Hematopoietic multipotent progenitor cell treated with erythropoietin and hydrocortisone succinate and interleukin-3 and kit ligand, for 4 days (in vitro differentiated cells): ENCODE measurements at places on chromosomes 1 and 21.

DNA sequence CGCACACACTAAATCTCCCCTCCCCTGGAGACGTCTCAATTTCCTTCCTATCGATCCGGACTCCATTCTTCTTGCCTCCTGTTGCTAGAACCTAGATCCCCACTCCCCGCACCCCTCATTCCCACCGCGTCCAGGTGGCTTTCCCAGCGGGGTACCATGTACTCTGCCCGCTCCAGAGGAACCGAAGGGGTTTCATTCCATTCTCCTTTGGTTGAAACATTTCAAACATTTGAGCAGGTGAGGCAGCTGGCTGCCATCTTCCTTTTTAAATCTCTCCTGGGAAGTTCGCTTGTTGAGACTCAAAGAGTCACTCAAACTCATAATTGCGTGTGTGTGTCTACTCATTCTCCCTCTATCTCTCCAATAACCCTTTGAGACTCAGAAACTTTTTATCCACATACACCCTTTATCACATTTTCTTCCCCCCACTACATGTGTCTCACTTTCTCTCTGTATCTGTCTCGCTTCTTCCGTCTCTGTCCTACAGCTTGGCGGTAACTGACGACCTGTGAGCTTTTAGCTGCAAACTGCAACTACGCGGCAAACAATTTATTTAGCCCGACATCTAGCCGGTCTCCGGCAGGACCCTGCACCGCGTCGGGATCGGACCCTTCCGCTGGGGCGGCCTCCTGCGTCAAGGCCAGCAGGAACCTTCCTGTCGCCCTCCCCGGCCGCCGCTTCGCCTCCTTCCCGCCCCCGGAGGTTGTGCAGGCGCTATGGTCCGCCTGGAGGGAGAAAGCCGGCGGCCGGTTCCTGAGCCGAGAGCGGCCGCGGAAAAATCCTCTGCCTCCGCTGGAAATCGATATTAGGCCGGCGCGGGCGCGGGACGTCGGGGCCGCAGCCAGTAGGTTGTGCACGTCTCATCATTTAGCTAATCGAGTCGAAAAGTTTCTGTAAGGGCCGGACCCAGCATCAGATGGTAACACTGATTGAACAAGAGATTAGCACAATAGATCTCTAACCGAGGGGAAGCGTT is 3.0 kb upstream of the FOXD3 start:
- no peak for DNase-seq

DNA sequence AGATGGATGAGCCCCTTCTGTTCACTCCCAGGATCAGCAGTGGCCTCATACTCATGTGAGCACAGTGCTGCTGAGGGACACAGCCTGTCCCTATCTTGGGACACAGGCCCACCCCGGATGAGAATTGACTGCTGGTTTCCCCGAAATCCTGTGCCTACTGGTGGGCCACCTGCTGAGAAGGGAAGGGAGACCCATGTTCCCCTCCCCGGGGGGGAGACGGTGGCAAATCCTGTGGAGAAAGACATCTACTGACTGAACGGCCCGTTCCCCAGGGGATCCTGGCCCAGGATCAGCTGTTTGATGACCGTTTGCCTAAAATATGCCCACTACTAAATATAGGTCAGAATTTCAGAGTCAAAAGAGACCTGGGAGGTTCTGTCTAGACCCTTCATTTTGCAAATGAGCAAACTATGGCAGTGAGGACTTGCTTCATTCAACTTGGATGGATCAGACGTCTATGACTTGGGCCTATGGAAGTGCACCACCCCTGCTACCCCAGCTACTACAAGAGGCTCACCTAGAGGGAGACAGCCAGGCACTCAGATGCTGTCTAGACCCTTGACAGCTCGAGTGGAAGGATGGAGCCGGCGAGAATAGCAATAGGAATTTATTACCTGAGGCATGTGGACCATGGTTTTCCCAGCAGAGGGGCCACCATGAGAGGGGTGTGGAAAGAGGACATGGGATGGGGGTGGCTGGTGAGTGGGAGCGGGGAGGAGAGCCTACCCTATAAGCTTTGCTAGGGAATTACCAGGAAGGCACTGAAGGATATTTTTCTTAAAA is 15.6 kb upstream of the THEMIS2 start:
- DNase-seq = no peak

GRCh38 chr1:54559111-54559548 is 11.1 kb downstream of the ACOT11 start:
- DNase-seq = no peak

- DNase-seq = no peak
These were observed 22.6 kb downstream of the DCAF8 start for GRCh38 chr1:160239582-160240299.

- no peak for DNase-seq
These were observed 21.4 kb upstream of the NPPB start for GRCh38 chr1:11880181-11880575.

- no peak for DNase-seq
These were observed 574.2 kb downstream of the NUF2 start for GRCh38 chr1:163896001-163896400.

DNA sequence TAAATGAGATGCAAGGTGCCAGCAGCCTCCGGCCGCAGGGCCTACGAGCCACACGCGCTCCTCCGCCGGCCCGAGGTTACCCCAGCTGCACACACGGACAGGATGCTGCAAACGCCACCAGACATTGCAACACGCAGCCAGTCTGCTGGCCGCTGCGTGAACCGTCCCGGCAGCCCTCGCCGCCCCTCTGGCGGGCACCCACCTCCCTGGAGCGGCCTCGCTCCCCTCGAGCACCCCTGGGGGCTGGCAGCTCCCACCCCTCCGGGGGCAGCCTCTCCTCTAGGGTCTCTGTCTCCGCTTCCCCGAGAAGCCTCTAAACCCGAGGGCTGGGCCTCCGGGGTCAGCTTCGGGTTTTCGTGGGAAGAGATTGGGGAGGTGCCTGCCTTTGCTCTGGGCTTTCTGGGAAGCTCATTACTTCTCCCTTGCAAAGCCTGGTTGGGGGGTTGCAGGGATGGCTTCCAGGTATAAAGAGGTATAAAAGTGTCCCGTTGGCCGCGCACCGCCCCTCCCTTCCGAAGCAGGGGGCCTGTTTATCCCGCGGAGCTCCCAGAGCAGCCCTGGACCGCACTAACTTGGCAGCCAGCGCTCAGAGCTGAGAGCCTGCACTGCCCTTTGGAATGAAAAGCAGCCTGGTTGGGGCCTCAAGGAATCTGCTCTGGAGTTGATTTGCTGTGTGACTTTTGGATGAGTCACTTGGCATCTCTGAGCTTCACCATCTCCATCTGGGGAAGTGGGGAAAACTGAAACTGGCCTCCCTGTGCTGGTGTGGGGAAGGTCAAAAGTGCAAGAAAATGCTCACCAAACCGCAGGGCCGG is 21.8 kb downstream of the DHRS3 start:
- peak; percentile 60 for DNase-seq

DNA sequence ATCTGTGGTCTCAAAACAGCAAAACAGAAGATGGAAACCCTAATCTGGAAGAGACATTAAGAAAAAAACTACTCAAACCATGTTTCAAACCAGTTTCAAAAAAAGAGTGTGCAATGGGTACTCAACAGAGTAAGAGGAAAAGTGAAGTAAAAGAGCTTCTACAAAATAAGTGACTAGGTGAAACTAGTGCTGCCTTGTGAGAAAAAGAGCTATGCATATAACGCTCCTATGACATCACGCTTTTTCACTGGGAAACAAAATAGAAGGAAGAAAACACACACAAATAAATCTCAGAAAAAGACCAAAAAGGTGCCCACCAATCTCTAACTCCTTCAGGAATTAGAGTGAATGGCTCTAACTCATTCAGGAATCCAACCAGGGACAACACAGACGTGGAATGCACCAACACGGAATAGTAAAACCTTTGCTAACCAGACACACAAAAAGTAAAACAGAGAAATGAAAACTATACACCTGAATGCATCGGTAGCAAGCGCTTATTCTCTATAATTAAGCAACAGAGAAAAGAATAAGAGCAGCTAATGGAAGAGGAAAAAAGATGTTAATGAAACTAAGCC is 1.3 kb downstream of the FOXJ3 start:
- DNase-seq = peak; percentile 20

- no peak for DNase-seq
These were observed 664.4 kb downstream of the MATN1 start for GRCh38 chr1:30058970-30059369.

- DNase-seq = no peak
These were observed 63.4 kb downstream of the WDR64 start for GRCh38 chr1:241715435-241715834.

DNA sequence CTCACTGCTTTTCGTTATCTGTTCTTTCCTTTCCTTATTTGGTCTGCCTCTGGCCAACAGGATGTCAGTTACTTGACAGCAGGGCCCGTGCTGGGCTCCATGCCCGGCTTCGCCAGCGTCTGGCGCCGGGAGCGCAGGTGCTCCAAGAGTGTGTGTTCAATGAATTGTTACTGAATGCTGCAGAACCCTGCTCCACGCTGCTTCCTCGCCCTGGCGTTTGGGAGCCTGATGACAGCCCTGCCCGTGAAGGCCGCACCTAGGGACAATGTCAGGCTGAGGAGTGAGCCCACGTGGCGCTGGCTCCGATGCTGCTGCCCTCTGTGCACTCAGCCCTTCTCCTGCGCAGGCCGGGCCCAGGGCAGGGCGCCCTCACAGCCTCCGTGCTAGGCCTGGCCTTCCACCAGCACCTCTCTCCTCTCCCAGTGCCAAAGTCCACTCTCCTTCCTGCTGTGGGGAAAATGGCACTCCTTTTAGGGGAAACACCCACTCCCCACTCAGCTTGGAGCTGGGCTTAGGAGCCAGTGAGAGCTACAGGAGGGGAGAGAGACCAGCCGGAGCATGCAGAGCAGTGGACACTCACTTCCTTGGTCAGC is 51.4 kb downstream of the ACBD3 start:
- DNase-seq = no peak

DNA sequence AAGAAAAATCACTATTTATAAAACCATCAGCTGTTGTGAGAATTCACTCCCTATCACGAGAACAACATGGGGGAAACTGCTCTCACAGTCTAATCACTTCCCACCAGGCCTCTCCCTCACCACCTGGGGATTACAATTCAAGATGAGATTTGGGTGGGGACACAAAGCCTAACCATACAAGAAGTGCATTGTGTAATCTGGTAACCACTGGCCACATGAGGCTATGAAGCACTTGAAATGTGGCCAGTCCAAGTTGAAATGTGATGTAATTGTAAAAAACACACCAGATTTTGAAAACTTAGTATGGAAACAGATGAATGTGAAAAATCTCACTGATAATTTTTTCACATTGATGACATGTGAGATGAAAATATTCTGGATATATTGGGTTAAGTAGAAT is 293.8 kb downstream of the TTLL7 start:
- peak; percentile 14 for DNase-seq

GRCh38 chr1:193674292-193674944 is 488.0 kb upstream of the B3GALT2 start:
- DNase-seq = peak; percentile 34

- DNase-seq = no peak
These were observed 71.9 kb upstream of the KLHDC7A start for GRCh38 chr1:18408656-18409370.

DNA sequence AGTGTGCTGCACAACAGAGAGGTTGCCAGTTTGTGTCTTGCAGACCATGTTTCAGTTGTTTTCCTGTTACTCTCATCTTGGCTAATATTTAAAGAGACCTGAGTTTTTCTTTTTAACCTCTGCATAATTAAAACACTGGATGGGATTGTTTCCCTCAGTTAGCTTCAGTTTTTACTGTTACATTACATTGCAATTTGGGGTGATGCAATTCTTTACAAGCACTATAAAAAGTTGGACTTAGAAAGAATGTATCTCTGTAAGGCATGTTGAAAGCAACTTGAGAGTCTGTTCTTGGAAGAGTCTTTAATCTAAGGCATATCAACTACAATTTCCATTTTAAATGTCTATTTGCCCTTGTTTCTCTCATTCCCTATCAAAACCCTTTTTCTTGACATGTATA is 99.1 kb downstream of the DNM3 start:
- DNase-seq = peak; percentile 8

- DNase-seq = no peak
These were observed 22.9 kb downstream of the SYT11 start for GRCh38 chr1:155882235-155882634.

DNA sequence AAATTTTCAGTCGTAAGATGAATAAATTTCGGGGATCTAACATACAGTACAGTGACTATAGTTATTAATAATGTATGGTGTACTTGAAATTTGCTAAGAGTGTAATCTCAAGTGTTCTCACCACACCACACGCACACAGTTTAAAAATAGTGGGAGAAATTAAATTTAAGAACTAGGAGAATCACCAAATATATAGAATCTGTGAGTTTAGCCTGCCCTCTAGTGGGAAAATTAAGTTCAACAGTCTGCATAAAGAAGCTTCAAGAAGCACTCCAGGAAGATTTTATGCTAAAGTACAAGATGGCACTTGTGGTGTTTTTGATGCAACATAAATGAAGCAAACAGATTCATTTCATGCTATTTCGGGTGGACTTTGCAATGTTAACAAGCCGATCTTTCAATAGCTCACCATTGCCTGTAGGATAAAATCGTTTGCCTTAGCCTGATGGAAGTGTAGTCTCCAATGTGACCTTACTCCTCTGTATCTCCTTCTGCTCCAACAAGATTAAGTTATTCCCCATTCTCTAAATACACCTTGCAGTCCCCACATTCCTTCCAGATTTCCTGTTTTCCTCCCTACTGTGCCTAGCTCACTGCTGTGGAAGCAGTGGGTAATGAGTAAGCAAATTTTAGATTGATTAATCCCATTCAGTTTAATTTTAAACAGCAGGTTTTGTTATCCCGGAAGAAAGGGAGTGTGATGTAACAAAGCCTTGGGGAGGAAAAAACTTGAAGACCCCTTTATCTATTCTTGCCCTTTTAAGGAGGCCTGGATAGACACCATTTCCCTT is 8.7 kb upstream of the PIK3C2B start:
- peak; percentile 92 for DNase-seq

DNA sequence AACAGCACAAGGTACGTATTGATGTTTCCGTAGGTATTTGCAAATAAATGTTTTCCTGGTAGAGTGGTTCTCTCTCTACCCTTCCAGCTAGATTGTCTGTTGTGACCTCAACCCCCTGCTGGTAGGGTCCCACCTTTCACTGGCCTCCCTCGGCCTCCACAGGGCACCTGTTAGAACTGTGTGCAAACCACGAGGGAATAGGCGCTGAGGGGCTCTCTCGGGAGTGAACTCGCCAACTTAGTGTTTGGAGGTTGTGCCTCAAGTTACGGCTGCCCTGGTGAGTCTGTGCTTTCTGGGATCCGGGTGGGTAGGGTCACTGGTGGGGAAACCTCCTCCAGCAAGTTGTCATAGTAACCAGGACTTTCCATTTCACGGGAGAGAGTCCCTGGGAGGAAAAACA is 204.7 kb upstream of the EDN2 start:
- no peak for DNase-seq

DNA sequence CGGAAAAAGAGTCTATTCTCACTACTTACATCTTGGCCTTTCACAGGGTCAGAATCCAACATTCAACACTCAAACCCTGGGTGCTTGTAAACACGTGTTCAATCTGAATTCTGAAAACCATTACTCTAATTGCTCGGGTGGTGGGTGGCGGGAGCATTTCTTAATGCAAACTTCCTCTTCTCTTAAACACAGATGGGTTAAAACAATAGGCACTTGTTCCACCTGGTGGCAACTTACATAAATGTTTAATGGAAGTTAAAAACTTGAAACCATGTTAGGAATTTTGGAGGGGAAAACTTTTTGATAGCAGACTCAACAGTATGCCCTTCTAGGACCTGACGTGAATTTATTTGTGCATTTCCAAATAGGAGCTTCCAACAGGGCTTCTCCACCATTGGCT is 23.4 kb upstream of the TDRD10 start:
- peak; percentile 85 for DNase-seq
